Panc1 (cell line): ENCODE measurements at places on chromosomes 5 and 9.

DNA sequence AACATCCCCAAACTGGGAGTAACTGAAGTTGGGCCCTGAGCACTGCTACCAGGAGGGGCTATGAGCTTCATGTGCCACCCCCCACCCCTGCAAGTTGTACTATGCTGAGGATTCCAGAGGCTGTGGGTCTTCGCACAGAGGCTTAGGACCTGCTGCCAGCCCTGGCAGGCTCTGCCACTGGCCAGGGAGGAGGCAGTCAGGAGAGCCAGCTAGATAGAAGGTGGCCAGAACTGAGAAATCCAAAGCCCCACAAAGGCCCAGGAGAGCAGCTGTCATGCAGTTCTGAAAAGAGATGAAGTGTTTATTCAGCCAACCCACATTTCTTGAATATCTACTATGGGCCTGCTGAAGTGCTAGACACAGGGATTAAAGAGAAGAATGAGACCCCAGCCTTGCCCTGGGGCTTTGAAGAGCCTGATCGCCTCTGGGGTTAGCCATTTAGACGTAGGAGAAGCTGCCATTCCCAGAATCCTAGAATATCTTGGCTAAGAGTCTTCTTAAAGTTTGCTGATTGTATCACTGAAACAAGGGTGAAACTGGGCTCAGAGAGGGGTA lies 1.4 kb downstream of the ALAD start:
- no peak for DNase-seq

DNA sequence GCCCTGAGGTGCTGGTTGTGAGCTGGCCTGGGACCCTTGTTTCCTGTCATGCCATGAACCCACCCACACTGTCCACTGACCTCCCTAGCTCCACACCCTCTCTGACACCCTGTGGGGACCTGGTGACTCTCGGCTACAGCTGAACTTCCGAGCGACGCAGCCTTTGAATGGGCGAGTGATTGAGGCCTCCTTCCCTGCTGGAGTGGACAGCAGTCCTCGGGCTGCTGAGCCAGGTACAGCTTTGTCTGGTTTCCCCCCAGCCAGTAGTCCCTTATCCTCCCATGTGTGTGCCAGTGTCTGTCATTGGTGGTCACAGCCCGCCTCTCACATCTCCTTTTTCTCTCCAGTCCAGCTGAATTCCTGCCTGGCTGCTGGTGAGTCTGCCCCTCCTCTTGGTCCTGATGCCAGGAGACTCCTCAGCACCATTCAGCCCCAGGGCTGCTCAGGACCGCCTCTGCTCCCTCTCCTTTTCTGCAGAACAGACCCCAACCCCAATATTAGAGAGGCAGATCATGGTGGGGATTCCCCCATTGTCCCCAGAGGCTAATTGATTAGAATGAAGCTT lies 6.1 kb downstream of the CA9 start:
- DNase-seq: no peak

- DNase-seq: no peak
These were observed 22.8 kb downstream of the THBS4 start for GRCh38 chr5:80057921-80058320.

DNA sequence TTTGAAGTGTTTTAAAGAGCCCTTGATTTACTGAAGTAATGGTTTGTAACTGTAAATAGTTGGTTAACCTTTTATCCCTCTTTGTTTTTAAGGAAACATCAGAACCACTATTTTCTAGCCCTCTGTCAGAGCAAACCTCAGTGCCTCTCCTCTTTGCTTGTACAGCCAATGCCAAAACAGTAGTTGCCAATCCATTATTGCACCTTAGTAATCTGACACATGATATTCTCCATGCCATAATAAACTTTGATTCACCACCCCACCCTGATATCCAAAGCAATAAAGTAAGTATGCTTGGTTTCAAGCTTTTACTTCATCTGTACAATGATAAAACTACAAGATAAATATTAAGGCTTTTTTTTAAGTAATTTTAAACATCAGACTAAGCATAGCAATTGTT lies 100.8 kb downstream of the DMXL1 start:
- no peak for DNase-seq

DNA sequence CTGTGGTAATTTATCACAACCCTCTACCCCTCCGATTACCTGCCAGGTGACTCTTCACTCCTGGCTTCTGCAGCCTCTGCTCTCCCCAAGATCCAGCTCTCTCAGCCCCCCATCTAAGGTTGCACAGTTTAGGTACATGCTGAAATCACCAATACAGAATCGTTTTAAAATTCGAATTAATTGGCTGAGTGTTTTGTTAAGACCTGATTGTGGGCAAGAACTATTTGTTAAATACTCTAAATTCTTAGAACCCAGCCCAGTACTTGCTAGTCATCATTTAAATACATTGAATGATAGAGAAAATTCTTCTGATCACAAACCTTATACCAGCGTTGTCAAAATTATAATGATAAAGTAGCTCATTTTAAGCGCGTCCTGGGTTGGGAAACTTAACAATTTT lies 147.5 kb upstream of the CDKN2B start:
- no peak for DNase-seq

DNA sequence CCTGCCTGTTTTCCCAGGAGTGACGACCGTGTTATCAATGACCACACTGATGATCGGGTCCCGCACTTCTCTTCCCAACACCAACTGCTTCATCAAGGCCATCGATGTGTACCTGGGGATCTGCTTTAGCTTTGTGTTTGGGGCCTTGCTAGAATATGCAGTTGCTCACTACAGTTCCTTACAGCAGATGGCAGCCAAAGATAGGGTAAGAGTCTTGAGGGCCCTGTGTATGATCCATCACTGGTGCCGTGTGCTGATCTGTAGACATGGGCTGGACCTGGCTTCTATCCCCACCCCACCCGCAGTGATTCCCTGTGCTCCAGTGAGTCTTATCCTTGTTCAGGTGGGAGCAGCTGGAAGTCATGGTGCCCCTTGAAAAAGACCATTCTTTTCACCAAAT lies 26.0 kb downstream of the GABRP start:
- DNase-seq: no peak

DNA sequence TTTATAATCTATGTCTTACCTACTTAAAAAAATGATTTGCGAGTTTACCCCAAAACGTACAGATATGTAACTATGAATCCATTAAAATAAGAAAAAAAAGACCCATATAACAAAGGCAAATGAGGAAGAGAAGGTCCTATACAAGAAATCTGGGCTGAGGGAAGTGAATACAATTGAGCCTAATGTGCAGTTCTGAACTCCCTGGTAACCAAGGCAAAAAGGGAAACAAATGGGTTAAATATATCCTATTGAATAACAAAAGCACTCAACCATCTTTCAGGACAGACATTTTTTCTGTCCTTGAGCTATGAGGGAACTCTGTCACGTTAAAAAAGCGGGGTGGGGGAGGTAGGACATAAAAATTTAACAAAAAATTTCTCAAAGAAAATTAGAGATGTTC lies 78.6 kb downstream of the PTPN3 start:
- no peak for DNase-seq

GRCh38 chr9:100206899-100207298 lies 107.9 kb downstream of the INVS start:
- no peak for DNase-seq

DNA sequence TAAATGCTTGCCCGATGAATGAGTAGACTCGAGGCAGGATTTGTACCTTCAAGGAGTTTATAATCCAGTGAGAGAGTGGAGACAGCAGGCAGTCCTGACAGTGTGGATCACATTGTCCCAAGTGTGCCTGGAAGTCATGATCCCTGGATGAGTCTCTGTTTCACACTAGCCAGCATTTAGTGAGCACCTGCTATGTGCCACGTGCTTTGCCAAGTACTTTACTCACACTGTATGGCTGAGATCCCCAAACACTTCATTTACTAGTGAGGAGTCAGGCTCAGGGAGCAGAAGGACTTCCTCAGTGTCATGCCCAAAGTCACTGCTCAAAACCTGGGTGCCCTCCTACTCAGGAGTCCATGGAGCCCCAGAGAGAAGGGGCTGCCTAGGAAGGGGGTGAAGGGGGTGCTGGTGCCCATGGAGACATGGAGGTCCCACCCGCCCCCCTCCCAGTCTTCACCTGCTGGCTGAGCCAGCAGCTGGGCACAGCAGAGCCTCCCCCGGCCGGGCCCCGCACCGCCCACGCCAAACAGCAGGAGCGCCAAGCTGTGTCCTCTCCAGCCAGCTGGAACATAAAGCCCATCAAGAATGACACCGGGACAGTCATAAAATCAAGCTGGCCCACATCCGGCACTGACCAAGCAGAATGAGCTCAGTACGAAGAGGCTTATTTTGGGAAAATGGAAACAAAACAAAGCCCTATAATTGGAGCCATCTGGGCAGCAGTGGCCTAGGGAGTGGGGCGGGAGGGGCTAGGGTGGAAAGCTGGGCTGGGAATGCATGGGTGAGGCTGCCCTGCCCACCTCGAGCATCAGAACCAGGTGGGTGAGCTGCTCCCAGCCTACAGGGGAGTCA lies 10.6 kb downstream of the LAMC3 start:
- DNase-seq: no peak

DNA sequence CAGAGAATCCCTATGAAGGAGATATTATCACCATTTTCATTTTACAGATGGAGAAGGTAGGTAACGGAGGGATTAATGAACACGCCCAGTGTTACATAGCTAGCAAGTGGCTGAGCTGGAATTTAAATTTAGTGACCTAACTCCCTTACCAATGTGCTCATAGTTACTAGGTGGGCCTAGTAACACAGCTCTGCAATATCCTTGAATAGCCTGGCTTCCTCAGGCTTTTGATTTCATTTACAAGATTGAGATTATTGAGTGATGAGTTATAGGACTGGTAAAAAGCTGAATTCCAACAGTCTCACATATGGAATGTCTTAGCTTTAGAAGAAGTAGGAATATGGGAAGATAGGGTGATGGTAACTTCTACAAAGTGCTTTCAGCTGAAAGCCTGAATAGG lies 336.3 kb upstream of the KIF2A start:
- DNase-seq: no peak

GRCh38 chr9:71783120-71783523 lies 14.8 kb upstream of the CEMIP2 start:
- DNase-seq: no peak

DNA sequence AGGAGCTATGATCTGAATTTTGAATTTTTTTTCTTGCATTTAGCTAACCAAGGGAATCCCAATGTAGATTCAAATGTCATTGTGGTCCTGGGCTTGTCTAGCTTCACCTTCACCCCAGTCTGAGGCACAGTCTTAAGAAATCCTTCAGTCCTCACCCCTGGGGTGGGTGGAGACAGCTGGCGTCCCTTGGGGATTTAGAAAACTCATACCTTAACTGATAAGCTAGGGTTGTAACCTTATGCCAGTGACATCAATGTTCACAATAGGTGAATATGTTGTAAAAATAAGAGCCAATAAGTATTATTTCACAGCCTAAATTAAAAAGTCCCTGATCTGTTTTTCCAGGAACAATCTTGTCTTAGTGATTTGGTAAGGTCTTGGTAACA lies 4.6 kb downstream of the ISOC1 start:
- DNase-seq: no peak

GRCh38 chr5:135830876-135831275 lies 3.6 kb upstream of the SLC25A48 start:
- no peak for DNase-seq

DNA sequence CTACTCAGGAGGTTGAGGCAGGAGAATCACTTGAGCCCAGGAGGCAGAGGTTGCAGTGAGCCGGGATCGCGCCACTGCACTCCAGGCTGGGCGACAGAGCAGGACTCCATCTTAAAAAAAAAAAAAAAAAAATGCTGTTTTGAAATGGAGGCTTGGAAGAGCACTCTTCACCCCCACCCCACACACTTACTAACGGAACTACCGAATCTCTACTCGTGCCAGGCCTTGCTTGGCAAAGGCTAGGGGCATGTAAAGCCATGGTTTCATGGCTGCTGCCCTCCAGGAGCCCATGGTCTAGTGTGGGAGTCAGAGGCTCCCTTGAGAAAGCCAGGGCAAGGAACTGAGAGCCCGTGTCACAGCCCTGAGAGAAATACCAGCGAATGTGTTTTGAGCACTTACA lies 21.3 kb downstream of the PCDHGC5 start:
- no peak for DNase-seq

- no peak for DNase-seq
These were observed 47.9 kb downstream of the COL5A1 start for GRCh38 chr9:134689321-134690181.

GRCh38 chr5:146890731-146891440 lies 12.3 kb upstream of the PPP2R2B start:
- DNase-seq: no peak

- no peak for DNase-seq
These were observed 692.4 kb upstream of the DMAC1 start for GRCh38 chr9:8492024-8492423.

GRCh38 chr5:73844165-73844564 lies 218.2 kb downstream of the ARHGEF28 start:
- no peak for DNase-seq

- no peak for DNase-seq
These were observed 1.3 kb downstream of the SLC2A8 start for GRCh38 chr9:127398275-127398647.

DNA sequence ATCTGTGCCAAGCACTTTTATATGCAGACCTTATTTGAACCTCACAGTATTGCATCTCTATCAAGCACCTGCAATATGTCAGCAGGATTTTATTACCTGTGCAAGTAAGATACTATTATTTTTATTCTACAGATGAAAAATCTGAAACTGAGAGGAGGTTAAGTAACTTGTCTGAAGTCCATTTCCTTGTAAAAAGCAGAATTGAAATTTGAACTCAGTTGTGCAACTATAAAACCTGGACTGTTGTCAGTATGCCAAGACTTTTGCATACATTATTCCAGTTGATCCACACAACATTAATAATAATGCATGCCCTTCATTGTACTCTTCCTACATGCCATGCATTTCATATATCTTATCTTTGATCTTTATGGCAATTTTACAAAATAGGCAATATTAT lies 82.2 kb upstream of the BRINP1 start:
- no peak for DNase-seq

- DNase-seq: no peak
These were observed 22.9 kb upstream of the HMGCS1 start for GRCh38 chr5:43336159-43336558.

- no peak for DNase-seq
These were observed 61.2 kb downstream of the IRX2 start for GRCh38 chr5:2690293-2690692.

GRCh38 chr5:39755452-39755851 lies 330.7 kb upstream of the DAB2 start:
- no peak for DNase-seq

- no peak for DNase-seq
These were observed 3.9 kb upstream of the ALDH1B1 start for GRCh38 chr9:38388283-38389223.

- DNase-seq: no peak
These were observed 135.2 kb upstream of the HMHB1 start for GRCh38 chr5:143676802-143677201.

GRCh38 chr9:127181315-127181580 lies 58.8 kb upstream of the ANGPTL2 start:
- DNase-seq: no peak

- no peak for DNase-seq
These were observed 29.9 kb downstream of the SLC6A18 start for GRCh38 chr5:1255081-1255561.

- DNase-seq: no peak
These were observed 453.4 kb upstream of the CTNND2 start for GRCh38 chr5:12357626-12358025.
